Vein endothelial cell (primary cell): ENCODE measurements at places on chromosomes 16 and 17. TPM values are rescaled to one million over a fixed set of nuclear protein-coding genes. Genes with fewer than 3 reads are reported as not detected.

Gene FOXL1
- 3.2 and 4.6 TPM in 2 replicates for total RNA-seq

Gene ACSM2A
- not detected in 2 replicates for total RNA-seq

Gene CDH11
- 73.2 and 75.1 TPM in 2 replicates for total RNA-seq

Gene CPHXL2
- not detected in 2 replicates for total RNA-seq

Gene ZKSCAN2
- 8.8 and 8.9 TPM in 2 replicates for total RNA-seq

Gene TPPP3
- total RNA-seq = not detected in 2 replicates

Gene CLEC10A
- total RNA-seq = 0.19 TPM in 1 of 2 replicates, not detected in the other

Gene MYL4
- 1.5 and 2.0 TPM in 2 replicates for total RNA-seq

Gene ATP1B2
- not detected in 2 replicates for total RNA-seq

Gene STAC2
- total RNA-seq = not detected in 2 replicates

Gene UBTF
- 56.8 and 59.8 TPM in 2 replicates for total RNA-seq

Gene RAC3
- 17.0 and 36.3 TPM in 2 replicates for total RNA-seq

Gene RARA
- 26.5 and 43.8 TPM in 2 replicates for total RNA-seq

Gene SNAI3
- 0.19 and 0.33 TPM in 2 replicates for total RNA-seq

Gene CHST5
- 0.33 TPM in 1 of 2 replicates, not detected in the other for total RNA-seq

Gene ZBTB4
- 26.4 and 32.3 TPM in 2 replicates for total RNA-seq
